AG10803 (cell line): ENCODE measurements at places on chromosomes 12 and 14.

- DNase-seq: no peak
These were observed 231.2 kb upstream of the PLEKHG7 start for GRCh38 chr12:92471551-92471950.

- no peak for DNase-seq
These were observed 83.5 kb upstream of the NCOR2 start for GRCh38 chr12:124650912-124651311.

- peak; percentile 44 for DNase-seq
These were observed 16.4 kb downstream of the NAV3 start for GRCh38 chr12:77847060-77847541.

DNA sequence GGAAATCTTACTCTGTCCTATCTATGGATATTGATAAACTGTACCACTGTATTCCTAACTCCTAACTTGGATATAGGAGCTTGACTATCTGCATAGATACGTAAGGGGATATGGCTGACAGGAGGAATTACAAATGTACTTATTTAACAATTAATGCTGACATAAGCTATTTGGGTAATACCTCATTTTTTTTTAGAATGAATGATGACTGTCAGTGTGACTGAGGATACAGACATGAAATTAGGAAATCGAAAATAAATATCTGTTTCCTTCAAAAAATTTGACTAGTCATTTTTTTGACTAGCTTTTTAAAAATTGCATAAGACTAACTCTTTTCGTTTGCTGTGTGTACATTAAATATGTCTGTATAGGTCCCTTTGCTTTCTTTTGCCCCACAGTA lies 74.9 kb downstream of the PDE3A start:
- DNase-seq: no peak

GRCh38 chr12:103181366-103182152 lies 224.1 kb downstream of the ASCL1 start:
- DNase-seq: no peak

- peak; percentile 48 for DNase-seq
These were observed 23.0 kb upstream of the RAB21 start for GRCh38 chr12:71731439-71732356.

- peak; percentile 96 for DNase-seq
These were observed 24.4 kb upstream of the TBX5 start for GRCh38 chr12:114430306-114430705.
